ENCODE measurements at places on chromosomes 11 and 22.
A peak's percentile ranks its signal among the peaks of the same experiment; 100 is the strongest.

DNA sequence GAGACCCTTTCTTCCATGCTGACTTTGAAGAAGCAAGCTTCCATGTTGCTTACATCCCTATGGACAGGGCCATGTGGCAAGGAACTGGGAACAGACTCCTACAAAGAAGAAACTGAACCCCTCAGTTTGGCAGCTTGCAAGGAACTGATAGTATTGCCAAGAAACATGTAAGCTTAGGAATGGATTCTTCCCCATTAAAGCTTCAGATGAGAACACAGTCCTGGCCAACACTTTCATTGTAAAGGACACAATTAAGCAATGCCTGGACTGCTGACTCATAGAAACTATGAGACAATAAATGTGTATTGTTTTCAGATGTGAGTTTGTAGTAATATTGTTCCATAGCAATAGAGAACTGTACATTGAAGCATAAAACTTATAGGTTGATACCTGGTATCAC lies 82.4 kb downstream of the AASDHPPT start:
- no peak for DNase-seq

- peak; percentile 98 for DNase-seq
These were observed at the start of gene DEAF1 for GRCh38 chr11:694563-695287. Gene DEAF1, minus strand, starts transcription at chr11:695222. Its CDS starts 175 bp downstream, at chr11:695047.

DNA sequence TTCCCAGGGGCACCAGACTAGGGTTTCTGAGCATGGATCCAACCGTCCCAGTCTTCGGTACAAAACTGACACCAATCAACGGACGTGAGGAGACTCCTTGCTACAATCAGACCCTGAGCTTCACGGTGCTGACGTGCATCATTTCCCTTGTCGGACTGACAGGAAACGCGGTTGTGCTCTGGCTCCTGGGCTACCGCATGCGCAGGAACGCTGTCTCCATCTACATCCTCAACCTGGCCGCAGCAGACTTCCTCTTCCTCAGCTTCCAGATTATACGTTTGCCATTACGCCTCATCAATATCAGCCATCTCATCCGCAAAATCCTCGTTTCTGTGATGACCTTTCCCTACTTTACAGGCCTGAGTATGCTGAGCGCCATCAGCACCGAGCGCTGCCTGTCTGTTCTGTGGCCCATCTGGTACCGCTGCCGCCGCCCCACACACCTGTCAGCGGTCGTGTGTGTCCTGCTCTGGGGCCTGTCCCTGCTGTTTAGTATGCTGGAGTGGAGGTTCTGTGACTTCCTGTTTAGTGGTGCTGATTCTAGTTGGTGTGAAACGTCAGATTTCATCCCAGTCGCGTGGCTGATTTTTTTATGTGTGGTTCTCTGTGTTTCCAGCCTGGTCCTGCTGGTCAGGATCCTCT lies 709 bp downstream of the MRGPRX4 start:
- no peak for DNase-seq

DNA sequence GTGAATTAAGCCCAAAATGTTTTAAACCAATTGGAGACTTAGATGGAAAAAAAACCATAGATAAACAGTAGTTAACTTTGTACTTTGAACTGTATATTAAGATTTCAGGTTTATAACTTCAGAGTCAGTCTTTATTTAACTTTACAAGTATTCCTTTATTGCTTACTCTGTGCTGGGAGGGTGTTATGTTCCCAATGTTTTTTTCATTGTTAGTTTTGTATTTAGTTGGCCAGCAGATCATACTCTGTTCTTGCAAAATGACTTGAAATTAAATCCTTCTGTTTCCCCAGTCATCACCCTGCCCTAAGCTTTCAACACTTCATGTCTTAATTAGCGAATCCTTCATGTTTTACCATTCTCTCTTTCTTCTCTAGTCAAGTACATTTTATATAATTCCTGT lies 25.3 kb downstream of the SIK2 start:
- DNase-seq: no peak

- DNase-seq: no peak
These were observed 32.3 kb downstream of the TMPRSS5 start for GRCh38 chr11:113673550-113674396.

- DNase-seq: no peak
These were observed 406.2 kb upstream of the CADM1 start for GRCh38 chr11:115910379-115910778.

GRCh38 chr22:45904236-45904635 lies 72.7 kb downstream of the WNT7B start:
- no peak for DNase-seq

- DNase-seq: no peak
These were observed 17.0 kb downstream of the MICAL2 start for GRCh38 chr11:12127206-12127898.

- no peak for DNase-seq
These were observed 8.0 kb downstream of the IZUMO1R start for GRCh38 chr11:94312339-94312738.

DNA sequence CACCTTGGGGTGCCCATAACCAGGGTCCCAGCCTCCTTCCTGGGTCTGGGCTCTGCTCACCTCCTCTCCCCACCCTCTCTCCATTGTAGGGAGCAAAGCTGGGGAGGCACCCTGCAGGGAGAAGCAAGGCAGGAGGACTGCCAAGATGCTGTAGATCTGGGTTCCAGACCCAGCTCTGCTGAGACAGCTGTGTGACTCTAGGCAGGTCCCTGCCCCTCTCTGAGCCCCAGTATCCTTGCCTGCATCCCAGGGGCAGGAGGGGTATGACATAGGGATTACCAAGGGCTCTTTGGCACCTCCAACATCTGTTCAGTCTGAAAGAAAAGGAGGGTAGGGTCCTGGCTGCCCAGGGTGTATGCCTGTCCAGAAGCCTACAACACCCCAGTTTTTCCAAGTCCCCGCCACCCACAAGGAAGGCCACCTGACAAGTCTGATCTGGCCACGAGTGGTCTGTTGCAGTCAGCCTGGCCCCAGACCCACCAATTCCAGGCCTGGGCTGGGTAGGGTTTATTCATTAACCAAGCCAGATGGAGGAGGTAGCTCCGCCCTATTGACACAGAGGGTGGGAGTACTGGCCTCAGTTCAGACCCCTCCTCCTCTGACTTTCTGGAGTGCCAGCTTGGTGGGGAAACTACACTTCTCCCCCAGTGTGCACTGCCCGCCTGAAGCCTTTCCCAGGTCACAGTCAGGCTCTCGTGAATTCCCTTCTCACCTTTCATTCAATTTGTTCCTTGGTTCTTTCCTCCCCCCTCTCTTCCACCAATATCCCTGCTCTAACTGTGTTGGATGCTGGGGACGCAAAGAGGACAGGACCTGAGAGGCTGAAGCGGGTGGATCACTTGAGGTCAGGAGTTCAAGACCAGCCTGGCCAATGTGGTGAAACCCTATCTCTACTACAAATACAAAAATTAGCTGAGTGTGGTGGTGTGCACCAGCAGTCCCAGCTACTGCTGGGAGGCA lies 15.0 kb downstream of the STARD10 start:
- peak; percentile 62 for DNase-seq

DNA sequence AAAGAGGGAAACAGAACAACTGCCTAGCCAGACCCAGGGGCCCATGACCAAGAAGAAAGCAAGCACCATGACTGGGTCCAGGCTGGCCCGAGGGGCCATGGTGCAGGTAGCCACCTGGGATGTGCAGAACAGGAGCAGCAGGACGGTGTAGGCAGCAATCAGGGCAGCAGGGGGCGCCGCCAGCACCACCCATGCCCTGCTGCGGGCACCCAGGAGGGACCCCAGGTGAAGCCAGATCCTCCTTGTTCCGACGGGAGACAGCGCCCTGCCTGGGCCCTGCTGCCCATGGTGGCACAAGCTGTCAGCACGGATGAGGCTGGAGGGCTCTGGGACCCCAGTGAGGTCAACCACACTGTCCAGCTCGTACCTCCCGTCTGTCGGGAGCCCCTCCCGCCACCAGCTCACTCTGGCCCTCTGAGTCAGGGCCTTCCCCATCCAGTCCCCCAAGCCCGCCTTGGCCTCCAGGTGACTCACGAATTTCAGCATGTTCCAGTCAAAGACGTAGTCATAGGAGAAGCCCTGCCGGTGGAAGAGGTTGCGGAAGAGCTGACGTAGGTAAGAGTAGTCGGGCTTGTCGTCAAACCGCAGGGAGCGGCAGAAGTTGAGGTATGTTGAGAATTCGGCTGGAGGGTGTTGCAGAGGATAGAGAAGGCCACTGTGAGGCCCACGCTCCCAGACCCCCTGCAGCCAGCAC lies 18.8 kb downstream of the CSNK1E start:
- DNase-seq: no peak

DNA sequence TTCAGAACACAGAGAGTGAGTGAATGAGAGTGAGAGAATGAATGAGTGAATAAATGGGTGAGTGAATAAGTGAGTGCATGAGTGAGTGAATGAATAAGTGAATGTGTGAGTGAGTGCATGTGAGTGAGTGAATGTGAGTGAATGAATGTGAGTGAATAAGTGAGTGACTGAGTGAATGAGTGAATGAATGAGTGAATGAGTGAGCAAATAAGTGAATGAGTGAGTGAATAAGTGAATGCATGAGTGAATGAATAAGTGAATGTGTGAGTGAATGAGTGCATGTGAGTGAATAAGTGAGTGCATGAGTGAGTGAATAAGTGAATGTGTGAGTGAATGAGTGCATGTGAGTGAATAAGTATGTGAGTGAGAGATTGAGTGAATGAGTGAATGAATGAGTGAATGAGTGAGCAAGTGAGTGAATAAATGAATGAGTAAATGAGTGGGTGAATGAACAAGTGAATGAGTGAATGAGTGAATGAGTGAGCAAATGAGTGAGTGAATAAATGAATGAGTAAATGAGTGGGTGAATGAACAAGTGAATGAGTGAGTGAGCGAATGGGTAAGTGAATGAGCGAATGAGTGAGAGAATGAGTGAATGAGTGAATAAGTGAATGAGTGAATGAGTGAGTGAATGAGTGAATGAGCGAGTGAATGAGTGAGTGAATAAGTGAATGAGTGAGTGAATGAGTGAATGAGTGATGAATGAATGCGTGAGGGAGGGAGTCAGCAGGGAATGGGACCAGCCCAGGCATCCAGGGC lies 21.3 kb upstream of the MUC5B start:
- no peak for DNase-seq

DNA sequence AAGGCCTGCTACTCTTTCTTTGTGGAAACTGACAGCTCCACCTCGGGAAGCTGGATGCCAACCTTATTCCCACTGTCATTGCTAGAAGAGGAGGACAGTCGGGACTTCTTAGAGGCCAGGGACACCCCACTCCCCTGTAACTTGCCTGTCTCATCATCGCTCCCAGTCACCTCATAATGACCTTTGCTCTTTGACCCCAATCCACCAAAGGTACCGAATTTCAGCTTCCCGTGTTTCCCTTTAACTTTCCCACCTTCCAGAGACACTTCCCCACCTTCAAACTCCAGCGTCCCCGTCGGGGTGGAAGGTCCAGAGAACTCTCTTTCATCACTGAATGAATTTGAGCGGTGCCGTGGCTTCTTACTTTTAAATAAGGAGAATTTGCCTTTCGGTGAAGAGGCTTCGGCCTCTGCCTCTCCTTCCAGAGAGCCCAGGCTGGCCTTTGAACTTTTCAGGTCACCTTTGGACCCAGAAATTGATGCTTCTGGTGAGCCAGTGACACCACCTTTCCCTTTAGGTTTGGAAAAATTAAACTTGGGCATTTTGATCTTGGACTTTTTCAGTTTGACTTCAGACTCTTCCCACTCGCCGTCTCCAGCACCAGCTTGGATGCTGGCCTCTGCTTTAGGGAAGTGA lies 29.8 kb downstream of the AHNAK start:
- DNase-seq: no peak

DNA sequence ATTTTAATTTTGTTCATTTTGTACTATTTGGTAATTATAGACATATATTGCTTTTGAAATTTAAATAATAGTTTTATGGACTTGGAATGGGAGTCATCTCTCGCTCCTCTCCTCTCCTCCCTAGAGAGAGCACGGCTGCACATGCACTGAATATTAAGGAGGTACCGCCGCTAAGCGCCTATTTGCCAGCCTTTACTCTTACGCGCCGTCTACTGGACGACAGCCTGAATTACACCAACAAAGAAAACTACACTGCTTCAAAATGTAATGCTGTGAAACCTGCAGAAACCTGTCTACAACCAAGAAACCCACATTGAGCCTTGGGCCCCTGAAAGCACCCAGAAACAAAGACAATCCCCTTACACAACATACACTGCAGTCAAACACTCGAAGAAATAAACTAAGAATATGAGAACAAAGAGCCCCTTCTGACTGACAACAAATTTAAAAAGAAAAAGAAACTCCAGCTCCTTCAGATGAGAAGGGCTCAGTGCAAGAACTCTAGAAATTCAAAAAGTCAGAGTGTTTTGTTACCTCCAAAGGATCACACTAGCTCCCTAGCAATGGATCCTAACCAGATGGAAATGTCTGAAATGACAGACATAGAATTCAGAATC lies 737.2 kb downstream of the LRRC4C start:
- peak; percentile 63 for DNase-seq

DNA sequence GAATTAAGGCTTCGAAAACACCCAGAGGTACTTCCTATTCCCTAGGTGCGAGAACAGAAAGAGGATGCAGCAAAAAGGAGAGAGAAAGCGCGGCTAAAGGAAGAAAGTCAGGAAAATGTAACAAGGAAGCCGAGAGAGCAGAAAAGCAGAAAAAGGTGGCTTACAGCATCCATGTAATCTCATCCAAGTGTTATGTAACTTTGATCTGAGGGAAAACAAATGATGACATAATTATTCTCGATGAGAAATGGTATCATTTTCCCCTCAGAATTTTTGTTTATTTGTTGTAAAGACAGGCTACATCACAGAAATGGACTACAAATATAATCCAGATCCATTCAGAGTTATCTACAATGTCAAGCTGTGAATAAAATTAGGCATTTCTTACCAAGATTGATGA lies 69.1 kb upstream of the APOA1 start:
- no peak for DNase-seq

GRCh38 chr11:28566339-28567089 lies 458.3 kb downstream of the METTL15 start:
- DNase-seq: peak; percentile 22

GRCh38 chr11:2549876-2550605 lies 105.2 kb downstream of the KCNQ1 start:
- DNase-seq: peak; percentile 23

DNA sequence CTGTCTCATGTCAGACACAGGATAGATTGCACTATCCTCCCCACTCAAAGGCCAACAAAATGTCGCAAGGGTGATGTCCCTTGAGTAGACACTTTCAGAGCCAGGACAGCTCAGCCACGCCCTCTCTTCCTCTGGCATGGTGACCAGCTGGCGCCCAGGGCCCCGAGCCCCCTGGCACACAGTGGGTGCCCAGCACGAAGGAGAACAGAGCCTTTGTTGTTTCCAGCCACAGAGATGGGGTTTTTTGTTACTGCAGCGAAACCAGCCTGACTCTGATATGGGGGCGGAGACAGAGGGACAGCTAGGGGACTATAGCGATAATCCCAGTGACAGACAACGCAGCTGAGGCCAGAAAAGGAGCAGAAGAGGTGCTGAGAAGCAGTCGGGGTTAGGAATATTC lies 23.3 kb upstream of the CCND1 start:
- DNase-seq: no peak

DNA sequence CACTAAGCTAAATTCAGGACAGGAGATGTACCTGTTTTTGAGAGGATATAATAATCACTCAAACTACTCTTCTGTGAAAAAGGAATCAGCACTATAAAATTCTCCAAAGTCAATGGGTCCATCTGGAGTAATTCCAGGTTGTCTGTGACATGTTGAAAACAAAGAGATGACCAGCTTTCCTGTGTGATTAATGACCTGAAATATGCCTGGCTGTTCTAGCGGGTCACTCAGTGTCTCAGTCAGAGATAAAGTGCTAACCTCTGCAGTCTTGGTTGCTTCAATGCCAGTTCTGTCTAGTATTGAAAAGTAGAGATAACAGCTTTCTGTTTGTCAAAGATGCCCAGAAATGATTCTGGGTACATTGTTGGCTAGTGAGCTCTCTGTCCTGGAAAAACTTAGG lies 722.6 kb upstream of the TENM4 start:
- DNase-seq: no peak

GRCh38 chr11:111454561-111455192 lies 57.5 kb downstream of the BTG4 start:
- no peak for DNase-seq

Data from right lobe of liver (tissue), 6 donors.